Stimulated activated CD4-positive, alpha-beta T cell treated with anti-CD3 and anti-CD28 coated beads, TNF-alpha, amount 100 ng/mL, for 48 hours (primary cell): ENCODE measurements at places on chromosomes 6 and 20.

DNA sequence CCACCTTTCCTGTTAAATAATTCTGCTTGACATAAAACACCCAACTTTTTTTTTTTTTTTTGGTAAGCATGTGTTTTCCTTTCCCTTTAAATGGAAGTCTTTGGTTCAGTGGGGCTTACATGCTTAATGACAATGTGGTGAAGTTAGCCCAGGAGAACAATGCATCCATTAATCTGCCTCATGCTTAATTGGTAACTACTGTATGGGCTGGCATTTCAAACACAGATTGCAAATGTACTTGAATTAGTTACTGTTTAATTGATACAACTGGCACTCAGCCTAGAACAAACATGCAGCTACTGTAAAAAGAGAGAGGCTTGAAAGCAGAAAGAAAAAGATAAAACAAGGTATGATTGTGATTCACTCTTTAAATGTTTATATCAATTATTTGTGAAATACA is 483.6 kb upstream of the NOX3 start:
- DNase-seq, result no peak

DNA sequence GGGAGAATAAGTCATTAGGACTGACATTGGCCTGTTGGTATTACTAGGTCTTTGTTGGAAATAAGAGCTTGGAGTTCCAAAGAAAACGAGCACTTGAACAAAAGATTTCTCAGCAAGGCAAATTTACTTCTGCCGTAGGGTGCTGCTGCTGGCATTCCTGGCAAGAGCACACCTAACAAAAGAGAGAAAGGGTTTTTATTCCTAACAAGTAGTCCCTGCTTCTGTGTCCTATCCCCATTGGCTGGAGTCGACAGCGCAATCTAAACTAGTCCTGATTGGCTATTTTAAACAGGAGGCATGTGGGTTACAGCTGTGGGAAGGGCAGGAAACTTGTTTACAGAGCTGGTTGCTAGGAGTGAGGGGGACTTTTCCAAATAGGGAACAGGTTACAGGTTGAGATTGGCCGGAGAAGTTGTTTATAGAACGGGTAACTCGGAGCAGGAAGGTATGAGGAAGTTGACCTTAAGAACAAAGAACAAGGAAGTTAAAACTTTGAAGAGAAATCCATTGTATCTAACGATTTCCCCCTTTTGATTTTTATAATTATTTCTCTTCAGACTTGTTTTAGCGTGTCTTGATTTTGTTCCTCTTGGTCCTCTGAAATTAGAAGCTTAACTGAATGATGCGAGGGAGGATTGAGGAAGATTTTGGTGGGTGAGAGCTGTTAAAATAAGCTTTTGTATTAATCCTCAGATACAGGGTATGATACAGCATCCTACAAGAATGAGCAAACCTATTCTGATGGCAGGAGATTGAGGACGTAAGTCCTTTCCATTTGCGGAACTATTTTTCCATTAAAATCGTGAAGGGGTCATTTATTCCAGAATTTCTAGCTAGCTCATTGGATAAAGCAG is 3.4 kb upstream of the ZNFX1 start:
- no peak for DNase-seq

- no peak for DNase-seq
Observed at GRCh38 chr20:36339646-36340592, 33.8 kb downstream of the DLGAP4 start.

DNA sequence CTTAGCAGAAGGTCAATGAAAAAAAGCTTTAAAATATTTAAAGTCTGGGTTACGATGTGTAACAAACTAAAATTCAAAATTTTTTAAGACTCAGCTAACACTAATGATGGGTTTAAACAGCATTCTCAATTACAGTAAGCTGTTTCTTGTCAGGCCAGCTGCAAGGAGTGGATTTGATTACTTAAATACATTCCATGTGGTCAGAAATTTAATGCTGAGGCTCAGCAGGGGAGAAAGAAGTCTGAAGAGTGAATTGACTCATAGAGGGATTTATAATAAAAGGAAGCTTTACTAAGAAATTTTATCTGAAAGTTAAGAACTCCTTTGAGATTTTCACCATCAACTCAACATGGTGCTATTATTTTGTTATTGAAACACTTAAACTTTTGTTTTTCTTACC is 398.6 kb downstream of the KHDRBS2 start:
- DNase-seq, result no peak

- no peak for DNase-seq
Observed at GRCh38 chr6:88636871-88637270, 326.5 kb downstream of the RNGTT start.

- no peak for DNase-seq
Observed at GRCh38 chr6:5338177-5338960, 77.1 kb downstream of the FARS2 start.

DNA sequence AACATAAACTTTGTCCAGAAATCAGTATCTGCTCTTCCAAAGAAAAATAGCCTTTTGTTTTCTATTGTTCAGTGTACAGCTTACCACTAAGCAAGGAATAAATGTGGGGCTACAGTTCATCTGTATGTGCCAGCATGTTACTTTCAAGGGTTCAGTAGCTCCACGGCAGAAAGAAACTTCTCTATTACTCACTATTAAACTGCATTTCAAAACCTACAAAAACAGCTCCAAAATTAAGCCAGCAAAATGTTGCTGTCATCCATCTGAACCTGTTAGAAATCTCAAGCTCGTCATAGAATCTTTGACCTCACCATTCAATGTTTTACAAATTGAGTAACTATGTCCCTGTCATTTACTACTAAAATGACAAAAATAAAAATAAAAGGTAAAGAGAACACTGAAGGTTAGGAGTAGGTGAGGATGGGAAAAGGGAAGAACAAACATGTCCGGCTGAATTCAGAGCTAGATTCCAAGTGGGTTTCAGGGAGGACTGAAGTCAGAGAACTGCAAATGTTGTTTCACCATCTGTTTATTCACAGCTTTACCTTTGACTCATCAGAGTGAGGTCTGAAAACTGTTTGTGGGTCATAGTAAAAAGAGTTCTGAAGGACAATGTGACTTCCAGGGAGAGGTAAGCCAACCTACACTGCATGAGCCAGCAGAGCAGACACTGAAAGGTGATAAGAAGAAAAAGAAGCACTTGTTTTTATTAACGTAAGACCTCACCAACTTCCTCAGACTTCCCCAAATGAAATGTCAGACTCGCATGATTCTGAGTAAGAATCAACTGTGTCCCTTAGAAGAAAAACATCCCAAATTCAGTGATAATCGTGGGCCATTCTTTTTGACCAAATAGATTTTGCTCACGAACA is 62.0 kb downstream of the ATXN1 start:
- DNase-seq, result no peak

DNA sequence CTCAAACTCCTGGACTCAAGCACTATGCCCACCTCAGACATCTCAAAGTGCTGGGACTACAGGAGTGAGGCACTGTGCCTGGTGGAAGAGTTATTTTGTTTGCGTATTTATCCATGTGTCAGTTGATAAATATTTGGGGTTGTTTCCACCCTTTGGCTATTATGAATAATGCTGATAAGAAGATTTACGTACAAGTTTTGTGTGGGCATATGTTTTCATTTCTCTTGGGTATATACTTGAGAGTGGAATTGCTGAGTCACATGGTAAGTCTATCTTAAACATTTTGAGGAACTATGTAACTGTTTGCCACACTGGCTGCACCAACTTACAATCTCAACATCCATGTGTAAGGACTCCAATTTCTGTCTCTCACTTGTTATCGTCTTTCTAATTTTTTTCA is 200.3 kb downstream of the RNGTT start:
- no peak for DNase-seq

- DNase-seq, result no peak
Observed at GRCh38 chr20:60050193-60050947, 92.1 kb downstream of the CDH26 start.

- no peak for DNase-seq
Observed at GRCh38 chr6:32397252-32397920, 9.6 kb downstream of the BTNL2 start.

DNA sequence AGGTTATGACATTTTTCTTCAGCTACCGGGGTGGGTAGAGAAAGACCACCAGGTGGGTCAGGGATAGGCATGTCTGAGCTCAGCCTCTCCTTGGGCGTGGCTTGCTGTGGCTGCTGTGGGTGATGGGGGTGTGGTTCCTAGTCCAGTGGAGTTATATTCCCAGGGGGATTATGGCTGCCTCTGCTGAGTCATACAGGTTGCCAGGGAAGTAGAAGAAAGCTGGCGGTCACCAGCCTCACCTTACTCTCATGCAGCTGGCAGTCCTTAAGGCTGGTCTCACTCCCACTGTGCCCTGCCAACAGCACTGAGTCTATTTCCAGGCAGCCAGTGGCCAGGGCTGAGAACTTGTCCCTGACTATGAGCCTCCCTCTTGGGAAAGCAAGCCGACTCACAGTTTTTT is 130.0 kb downstream of the SCP2D1 start:
- DNase-seq, result no peak

DNA sequence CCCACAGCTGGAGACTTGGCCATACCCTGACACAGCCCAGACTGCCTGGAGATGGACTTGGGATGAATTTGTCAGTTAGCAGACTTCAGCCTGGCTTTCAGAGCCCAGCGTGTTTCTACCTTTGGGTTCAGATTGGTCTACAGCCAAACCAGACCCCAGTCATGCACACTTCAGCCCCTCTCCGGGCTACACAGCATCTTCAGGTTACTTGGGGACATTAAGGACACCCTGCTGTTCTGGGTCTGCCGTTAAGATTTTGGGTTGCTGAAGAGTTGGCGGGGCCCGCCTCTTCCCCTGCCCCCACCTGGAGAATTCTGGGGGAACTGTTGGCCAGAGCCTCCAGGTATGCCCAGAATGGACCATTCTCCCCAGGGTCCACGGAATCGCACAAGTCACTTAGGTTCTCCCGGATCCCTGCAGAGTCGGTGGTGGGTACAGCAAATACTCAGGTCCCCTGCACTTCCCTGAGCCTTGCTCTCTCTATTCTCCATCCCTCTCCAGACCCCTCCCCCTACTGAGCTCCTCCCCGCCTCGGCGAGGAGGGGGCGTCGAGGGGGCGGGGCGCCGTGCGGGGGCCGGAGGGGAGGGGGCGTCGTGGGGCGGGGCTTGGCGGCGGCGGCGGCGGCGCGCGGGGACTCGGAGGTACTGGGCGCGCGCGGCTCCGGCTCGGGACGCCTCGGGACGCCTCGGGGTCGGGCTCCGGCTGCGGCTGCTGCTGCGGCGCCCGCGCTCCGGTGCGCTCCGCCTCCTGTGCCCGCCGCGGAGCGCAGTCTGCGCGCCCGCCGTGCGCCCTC is at the start of gene PTK7:
TSS of gene PTK7 (plus strand) at position 645 of the 794 bp plus-strand sequence. CDS start 175 bp downstream, outside the sequence.
- DNase-seq, result no peak

DNA sequence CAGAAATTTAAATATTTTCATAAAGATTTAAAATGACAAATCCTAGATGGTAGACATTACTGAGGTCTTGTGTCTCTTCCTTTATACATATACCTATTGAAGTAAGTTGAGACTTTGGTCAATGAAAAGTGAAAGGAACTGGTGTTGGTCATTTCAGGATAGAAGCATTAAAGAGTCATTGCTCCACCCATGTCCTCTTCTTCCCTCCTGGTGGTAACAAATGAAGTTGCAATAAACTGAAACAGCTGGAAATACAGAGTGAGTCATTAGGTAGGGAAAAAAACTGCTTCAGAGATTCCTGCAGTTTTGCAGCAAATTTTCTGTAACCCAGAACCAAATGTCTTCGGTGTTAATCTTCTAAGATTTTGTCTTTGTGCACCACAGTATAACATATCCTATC is 448.0 kb downstream of the EYS start:
- DNase-seq, result no peak

DNA sequence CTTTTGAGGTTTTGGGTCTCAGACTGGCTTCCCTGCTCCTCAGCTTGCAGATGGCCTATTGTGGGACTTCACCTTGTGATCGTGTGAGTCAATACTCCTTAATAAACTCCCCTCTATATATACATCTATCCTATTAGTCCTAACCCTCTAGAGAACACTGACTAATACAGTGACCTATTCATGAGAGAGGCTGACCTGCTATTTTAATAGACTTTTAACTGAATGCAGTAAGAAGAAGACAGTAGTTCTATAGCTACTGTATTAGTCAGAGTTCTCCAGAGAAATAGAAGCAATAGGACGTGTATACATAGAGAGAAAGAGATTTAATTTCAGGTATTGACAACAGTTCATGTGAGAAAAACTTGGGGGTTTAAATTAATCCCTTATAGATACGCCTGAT is 53.3 kb upstream of the SMLR1 start:
- DNase-seq, result no peak

DNA sequence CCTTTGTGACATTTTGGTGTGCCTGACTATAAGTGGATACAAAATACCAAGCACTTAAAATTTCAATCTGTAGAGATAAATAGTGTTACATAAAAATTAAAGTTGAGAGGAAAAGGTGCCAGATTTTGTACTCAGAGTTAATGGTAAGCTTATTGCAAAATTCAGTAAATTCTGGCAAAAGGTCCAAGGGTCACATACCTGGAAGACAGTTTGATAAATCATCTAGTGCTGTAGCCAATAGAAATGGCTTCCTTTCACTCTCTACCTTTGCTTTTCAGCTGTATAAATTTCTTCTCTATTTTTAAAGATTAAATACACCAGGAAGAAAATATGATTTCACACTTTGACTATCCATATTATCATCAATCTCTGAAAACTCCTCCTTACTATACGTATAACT is 690.2 kb upstream of the NRSN1 start:
- DNase-seq, result no peak

GRCh38 chr20:36824142-36824940 is 50.8 kb upstream of the DSN1 start:
- no peak for DNase-seq

GRCh38 chr6:139593081-139593480 is 218.6 kb upstream of the CITED2 start:
- no peak for DNase-seq

DNA sequence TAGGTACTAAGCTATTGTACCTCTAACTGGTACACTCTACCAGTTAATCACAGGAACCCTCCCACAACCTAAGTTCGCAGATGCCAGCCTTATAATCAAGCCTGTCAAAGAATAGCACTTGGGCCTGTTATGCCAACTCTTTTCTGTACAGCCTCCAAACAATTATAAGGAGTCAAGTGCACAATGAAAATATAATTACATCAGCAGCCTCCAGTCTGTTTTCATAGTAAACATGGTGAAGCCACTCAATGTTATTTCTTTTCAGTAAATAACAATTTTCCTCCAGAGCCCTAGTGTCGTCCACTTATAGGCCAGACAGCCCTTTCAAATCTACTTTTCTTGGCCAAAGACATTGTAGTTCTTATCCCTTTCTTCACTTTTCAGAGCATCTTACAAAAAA is 82.7 kb upstream of the CARMIL1 start:
- DNase-seq, result no peak

- DNase-seq, result no peak
Observed at GRCh38 chr6:157096522-157096921, 226.8 kb downstream of the TMEM242 start.

- no peak for DNase-seq
Observed at GRCh38 chr6:32202186-32202585, 9.7 kb upstream of the GPSM3 start.

DNA sequence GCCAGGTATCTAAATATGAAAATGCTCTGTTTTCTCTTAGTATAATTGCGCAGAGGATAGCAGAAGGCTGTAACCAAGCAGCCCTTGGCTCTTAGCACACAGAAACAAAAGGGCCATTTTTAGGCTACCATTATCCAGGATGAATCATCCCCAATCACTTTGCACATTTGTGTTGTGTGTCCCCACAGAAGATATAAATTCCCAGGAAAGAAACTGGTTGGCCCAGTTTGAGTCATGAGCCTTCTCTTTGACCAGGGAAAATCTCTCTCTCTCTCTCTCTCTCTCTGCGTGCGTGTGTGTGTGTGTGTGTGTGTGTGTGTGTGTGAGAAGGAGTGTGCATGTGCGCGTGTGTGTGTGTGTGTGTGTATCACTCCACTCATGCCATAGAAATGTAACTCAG is 178.5 kb downstream of the FRK start:
- DNase-seq, result no peak

- DNase-seq, result no peak
Observed at GRCh38 chr6:65746302-65746701, 39.3 kb upstream of the EYS start.
